ENCODE measurements at places on chromosomes 4 and X.

DNA sequence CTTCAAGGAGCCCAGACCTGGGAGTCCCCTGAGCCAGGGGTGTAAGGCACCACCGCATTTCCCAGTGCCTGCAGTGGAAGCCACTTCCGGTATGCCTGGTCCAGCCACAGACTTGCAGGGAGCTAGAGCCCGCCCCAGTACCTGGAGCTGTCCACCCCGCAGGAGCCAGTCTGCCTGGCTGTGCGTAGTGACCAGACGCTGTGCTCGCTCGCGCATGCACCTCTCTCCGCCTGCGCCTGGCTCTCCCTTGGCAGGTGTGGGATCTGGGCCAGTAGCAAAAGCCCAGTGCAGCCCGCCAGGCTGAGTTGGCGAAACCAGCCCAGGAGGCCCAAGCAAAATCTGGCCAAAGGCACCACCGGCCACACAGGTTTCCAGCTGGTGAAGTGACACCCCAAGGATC lies 973.7 kb upstream of the AGA start:
- no peak for DNase-seq

GRCh38 chrX:50668860-50669259 lies 145.1 kb downstream of the SHROOM4 start:
- DNase-seq: no peak

DNA sequence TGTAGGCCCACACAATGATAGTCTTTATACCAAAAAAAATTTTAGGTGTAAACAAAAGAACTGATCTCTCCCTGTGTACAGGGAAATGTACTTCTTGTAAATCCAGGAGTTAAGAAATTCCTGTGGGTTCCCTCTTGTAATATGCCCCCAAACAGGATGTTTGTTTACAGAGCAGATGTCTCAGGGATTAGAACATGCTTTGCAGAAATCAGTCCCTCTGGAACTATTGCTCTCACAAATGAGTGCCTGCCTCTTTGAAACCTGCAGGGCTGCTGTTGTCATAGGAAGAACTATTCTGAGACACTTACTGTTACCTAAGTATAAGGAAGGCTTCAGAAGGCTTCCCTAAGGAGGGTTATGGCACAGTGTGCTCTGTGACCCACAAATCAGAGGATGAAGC lies 35.6 kb downstream of the PAK3 start:
- DNase-seq: no peak

GRCh38 chrX:134669378-134670098 lies 11.3 kb upstream of the PLAC1 start:
- DNase-seq: no peak

DNA sequence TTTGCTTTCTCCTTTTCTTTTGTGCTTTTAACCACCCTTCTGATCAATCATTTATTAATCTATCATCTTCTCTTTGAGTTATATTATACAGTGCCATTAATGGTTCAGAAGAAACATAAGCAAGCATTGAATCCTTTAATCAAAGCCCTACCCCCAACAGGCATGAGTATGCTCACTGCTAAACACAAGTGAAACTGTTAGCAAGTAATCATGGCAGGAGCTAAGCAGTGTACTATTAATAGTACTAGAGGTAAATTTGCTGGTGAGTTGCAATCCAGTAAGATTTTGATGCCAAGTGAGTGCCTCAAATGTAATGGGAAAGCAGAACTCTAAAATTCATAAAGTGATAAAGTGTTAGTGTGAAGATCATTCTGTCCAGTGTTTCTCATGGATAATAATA lies 57.2 kb downstream of the FNIP2 start:
- no peak for DNase-seq

DNA sequence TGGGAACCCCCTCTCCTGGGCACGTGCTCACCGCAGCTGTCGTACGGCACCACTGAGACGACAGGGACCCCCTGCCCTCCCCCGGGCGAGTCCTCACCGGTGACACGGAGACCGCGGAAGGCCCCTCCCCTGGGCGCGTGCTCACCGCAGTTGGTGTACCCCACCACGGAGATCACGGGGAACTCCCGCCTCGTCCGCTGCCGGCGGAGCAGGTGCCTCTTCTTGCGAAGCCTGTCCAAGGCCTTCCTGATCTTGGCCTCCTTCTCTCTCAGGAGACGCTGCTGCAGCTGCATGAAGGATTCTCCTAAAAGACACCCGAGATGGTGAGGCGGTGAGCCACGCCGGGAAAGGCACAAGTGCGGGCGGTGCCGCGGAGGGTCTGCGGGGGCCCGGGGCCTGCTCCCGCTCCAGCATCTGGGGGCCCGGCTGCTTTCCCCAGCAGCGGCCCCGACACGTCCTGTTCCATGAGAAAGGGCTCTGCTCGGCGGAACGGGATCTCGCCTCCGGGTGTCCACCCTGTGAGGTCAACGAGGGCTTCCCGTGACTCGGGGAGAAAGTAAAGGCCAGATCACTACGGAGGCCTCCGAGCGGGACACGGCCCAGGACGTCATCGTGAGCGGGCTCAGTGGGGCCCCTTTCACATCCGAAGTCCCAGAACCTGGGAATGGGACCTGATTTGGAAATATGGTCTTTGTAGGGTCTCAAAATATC lies 5.8 kb downstream of the GTPBP6 start:
- DNase-seq: no peak

- DNase-seq: no peak
Observed at GRCh38 chr4:144985531-144985930, 112.5 kb downstream of the ANAPC10 start.

DNA sequence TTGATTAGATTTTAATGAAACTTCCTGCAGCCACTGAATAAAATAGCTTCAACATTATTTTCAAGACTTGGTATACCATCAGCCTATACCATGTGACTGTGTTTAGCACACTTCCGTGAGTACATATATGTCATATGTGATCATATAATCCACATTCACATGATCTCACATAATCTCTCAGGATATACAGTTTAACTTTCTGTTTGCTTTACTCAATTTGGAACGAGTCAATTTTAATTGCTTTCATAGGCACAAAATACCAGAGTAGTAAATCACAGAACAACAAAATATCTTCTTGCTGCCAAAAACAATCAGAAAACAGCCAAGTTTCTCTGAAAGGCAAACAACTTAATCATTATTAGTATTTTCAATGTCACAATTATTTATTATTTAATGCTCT lies 731.1 kb upstream of the DIAPH2 start:
- DNase-seq: no peak

- DNase-seq: peak; percentile 91
Observed at GRCh38 chr4:78056265-78057129, 626 bp upstream of the FRAS1 start.
